ENCODE measurements at places on chromosomes 4 and X.

GRCh38 chrX:40090050-40090804, 7.5 kb downstream of the BCOR start:
- no peak for DNase-seq

- DNase-seq: no peak
Observed at GRCh38 chrX:151713849-151714248, 2.0 kb upstream of the FATE1 start.

- no peak for DNase-seq
Observed at GRCh38 chrX:14843666-14844065, 29.2 kb downstream of the FANCB start.

- peak; percentile 64 for DNase-seq
Observed at GRCh38 chr4:41189076-41189475, 25.3 kb downstream of the APBB2 start.

GRCh38 chrX:10404436-10404835, 215.9 kb downstream of the MID1 start:
- no peak for DNase-seq

- peak; percentile 57 for DNase-seq
Observed at GRCh38 chrX:68438575-68438974, 5.3 kb upstream of the OPHN1 start.

DNA sequence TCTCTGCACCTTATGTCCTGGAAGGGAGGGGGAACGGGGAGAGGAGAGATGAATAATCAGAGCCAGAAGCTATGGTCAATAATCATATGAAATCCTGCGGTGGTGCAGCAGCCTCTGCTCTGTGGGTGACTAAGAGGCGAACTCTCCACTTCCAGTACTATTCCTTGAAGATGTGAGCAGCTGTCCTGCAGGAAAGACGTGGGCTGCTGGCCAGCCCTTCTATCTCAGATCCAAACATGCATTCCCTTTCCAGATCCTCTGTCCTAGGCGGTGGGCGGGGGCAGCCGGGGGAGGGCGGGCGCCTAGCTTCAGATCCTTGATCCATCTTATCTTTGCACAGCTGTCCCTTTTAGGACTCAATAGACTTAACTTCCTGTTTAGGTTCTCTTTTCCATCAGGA, 34.5 kb downstream of the SPINK2 start:
- peak; percentile 21 for DNase-seq

GRCh38 chrX:107978707-107979307, 3.4 kb downstream of the TEX13B start:
- DNase-seq: peak; percentile 27

DNA sequence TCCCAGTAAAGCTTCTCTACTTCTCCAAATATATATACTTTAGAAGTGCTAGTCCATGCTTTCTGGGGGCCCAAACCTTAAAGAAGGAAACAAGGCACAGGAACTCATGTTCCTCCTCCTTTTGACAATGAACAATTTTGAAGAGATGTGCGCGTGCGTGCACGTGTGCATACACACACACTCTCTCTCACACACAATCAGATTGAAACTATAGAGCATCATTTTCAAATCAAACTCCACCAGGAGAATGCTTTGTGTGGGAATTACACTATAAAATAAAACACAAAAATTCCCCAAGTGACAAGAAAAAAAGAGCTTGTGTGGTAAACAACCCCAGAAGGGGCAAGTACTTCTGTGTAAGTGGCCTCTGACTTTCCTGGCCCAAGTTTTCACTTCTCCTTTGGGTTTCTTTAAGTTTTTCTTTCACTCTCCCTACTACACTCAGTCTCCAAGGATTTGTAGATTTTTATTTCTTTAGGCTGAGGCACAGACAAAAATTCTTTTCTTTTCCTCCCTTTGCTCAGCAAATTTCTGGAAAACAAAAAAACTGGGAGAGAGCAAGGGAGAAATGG, 46.6 kb upstream of the SHISA3 start:
- no peak for DNase-seq

DNA sequence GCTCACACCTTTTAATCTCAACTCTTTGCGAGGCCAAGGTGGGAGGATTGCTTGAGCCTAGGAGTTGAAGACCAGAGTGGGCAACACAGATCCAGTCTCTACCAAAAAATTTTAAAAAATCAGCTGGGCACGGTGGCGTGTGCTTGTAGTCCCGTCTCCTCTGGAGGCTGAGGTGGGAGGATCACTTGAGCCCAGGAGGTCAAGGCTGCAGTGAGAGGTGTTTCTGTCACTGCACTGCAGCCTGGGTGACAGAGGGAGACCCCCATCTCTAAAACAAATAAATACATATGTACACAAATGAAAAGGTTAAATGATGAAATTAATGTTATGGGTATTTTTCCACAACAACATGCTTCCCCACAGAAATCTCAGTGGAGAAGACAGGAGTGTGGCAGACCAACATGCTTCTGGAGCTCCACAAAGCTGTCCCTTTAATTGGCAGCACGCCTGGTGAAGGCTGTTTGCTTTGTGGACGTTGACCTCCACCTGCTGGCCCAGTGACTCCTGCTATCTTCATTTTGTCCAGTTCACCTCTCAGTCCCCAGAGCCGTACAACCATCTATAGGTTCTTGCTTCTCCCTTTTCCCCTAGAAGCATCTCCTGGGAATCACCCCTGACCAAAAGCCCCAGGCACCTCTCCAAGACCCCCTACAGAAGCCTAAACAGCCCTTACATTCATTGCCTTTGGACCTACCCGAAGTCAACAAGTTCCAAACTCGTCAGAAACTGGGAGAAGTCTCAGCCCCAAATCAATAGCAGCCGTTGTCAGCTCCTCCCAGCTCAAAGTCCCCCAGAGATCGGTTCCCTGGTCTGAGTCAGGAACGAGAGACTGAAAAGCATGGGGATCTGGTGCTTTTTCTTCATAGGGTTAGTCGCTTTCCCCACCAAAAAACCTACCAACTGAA, 36.4 kb upstream of the CD99 start:
- DNase-seq: no peak

DNA sequence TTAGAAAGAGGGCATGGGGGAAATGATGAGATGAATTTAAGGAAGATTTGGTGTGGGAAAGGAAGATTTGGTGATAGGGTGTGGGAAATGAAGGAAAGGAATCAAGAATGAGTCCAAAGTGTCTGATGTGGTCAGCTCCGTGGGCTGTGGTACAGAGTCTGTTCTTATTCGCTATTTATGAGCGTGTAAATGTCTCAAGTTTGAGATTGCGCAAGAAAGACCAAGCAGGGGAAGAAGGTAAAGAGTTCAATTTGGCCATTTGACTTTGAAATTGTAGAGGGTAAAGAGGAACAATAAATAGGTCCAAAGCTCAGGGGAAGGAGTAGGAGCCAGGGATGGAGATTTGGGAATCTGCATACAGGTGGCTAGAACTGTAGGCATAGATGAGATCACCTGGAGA, 11.3 kb upstream of the SMS start:
- no peak for DNase-seq

DNA sequence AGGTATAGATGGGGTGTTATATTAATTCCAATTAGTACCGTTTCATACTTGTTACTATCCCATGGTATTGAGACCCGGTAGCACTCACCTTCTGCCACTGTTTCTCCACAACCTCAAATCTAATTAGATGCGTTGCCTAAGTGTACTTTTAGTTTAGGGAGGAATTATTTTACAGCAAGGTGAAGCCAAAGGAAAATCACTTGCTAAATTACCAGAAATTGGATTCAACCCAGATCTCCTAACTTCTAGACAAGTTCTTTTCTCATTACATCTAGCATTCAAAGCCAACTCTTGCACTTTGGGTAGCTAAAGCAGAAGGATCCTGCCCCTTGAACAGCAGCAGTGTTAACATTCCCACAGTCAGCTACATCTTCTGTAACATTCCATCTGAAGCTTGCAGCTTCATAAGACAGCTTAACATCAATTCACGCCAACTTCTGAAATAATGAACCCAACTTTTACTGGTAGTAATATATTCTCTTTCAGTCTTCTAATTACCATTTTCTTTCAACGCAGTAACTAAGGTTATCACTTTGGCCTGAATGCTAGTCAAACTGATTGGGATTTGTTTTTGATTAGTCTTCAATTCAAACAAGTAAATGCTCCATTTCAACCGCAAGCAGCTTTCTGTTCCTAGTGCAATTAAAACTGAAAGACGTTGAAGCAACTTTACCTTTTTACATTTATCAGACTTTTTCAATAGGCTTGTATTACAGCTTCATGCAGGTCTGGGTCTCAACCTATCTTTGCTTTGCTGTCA, 934 bp upstream of the SEC31A start:
- no peak for DNase-seq

DNA sequence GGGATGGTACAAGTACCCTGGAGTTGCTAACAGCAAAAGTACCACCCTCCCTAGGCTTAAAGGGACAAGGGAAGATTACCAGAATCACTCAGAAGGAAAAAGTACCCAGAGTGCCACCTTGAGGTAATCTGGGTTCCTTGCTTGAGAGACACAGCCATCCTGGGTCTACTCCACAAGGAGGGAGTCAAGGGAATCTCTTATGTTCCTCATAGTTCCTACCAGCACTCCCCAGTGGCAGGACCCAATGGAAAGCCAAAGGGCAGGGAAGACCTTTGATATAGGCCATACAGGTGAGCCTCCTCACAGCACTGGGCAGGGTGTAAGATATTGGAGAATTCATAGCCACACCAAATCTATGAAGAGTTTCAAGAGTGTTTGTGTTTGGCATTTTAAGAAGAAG, 5.7 kb downstream of the IL2 start:
- peak; percentile 50 for DNase-seq

GRCh38 chr4:101299899-101300540, 47.3 kb downstream of the PPP3CA start:
- DNase-seq: no peak

GRCh38 chrX:140104760-140105159, 139.4 kb upstream of the CXorf66 start:
- no peak for DNase-seq

DNA sequence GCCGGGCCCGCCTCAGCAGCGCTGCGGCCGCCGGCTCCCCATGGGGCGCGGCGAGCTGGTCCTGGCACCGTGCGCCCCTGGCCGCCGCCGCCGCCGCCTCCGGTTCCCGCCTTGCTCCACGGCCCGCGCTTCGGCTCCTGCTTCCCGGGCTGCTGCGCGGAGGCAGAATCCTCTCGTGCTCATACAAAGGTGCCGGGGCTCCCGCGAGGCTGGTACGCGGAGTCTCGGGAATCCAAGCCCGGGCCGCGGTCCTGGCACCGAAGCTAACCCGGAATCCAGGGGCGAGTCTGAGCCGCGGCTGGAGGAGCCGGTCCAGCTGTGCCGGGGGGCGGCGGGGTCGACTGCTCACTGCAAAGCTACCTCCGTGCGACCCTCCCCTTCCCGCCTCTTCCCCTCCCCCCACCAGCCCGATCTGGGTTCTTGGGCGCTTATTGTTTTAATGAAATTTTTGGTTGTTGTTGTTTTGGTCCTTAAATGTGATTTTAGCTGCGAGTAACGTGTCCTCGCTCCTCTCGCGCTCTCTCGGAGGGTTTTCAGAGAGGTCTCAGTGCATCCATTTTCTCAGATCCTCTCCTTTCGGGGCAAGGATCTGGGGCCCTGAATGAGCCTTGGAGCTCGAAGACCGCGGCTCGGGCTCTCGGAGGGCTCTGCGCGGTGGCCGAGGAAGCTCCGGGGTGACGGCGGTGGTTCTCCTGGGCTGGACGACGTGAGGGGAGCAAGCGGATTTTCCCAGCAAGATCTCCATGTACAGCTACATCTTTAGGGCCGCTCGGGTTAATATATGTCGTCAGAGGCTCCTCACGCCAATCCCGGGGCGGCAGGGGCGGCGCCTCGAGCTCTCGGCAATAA, at the start of gene HAND2:
TSS of gene HAND2 (minus strand) at position 753 of the 849 bp plus-strand sequence. CDS start 940 bp downstream, outside the sequence.
- DNase-seq: no peak

GRCh38 chr4:13673167-13673566, 45.6 kb upstream of the BOD1L1 start:
- DNase-seq: no peak

DNA sequence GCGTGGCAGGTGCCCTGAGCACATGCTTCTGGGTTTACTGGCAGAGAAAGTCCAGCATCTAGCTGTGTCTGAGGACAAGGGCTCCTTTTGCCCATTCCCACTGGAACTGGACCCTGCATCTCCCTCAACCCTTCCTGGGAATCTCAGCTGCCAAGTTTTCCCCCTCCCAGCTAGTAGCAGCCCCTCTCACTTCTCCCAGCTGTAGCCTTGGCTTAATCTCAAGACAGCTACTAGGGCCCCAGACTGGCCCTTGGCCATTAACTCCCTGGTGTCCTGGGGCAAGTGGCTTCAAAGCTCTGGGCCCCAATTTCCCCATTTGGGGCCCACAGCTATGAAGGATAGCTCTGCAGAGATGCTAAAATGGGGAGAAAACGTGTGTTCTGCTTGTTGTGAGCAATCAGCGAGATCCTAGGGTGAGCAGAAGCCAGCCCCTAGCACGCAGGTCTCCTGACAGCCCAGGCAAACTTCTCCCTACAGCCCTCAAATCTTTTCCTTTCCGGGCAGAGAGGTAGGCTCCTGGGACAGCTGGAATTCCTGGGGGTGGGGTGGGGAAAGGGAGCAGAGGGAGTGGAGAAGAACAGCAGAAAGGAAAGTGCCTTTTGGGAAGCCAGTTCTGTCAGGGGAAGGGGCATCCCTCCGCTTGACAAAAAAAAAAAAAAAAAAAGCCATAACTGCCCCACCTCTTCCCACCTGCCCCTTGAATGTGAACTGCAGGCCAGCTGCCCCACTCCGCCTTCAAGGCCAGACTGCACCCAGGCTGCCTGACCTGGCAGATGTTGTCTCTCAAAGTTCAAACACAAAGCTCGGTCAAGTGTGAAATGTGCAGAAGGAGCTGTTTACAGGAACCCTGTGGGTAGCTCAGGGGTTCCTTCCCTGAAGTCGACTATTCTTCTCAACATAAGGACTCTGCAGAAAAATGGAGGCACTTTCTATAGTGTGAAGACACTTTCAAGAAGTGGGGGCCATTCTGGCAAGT, 16.6 kb downstream of the FGD1 start:
- peak; percentile 46 for DNase-seq

DNA sequence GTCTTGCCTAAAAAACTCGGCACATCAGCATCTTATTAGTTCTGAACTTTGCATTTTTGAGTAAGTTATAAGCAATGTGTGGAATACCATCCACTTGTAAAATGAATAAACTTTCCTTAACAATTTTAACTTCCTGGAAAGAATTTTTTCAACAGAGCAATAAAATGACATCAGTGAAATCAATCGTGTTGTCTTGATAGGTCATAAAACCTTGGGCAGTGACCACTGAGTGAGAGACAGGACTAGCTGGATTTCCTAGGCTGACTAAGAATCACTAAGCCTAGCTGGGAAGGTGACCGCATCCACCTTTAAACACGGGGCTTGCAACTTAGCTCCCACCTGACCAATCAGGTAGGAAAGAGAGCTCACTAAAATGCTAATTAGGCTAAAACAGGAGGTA, 403.0 kb upstream of the CNKSR2 start:
- peak; percentile 27 for DNase-seq

DNA sequence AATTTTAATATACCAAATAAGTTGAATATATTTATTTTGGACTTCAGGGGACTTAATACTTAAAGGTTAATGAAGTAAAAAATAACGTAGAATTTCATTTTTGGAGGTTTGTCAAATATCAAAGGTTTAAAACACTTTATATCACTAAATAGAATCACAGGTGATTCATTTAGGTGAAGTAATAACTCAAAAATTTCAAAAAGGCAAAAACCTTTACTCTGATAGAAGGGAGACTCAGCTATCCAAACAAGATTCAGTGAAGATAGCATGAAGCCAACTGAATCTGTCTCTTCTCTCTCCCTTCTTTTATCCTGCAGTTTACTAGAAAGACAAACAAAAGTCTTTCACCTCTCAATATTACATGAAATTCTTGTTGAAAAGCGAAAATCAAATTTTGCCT, 110.2 kb upstream of the CYSLTR1 start:
- DNase-seq: no peak

GRCh38 chrX:35090801-35091200, 148.2 kb downstream of the FAM47B start:
- no peak for DNase-seq
